CD4-positive, alpha-beta T cell treated with Interleukin-15 for 4 hours (primary cell): ENCODE measurements at places on chromosomes 2 and 18.

DNA sequence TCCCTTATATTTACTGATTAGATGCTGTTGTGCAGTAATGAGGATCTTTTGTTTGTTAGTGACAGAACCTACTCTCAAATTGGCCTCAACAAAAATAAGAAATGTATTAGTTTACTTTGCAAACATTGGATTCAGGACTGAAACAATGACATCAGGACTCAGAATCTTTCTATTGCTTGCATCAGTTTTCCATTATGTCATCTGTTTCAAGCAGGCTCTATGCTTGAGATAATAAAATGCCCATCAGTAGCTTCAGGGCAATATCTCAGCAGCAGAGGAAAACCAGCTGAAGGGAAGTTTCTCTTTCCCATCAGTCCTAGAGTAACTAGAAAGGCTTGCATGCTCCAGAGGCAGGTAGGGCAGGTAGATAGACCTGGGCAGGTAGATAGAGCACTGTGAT lies 375.5 kb upstream of the SLC8A1 start:
- DNase-seq = no peak

GRCh38 chr2:118774458-118775133 lies 72.9 kb downstream of the EN1 start:
- DNase-seq = no peak

- no peak for DNase-seq
Measured at GRCh38 chr2:23066686-23067085, 318.3 kb upstream of the KLHL29 start.

- DNase-seq = no peak
Measured at GRCh38 chr2:217834057-217834620, 168.7 kb downstream of the TNS1 start.

DNA sequence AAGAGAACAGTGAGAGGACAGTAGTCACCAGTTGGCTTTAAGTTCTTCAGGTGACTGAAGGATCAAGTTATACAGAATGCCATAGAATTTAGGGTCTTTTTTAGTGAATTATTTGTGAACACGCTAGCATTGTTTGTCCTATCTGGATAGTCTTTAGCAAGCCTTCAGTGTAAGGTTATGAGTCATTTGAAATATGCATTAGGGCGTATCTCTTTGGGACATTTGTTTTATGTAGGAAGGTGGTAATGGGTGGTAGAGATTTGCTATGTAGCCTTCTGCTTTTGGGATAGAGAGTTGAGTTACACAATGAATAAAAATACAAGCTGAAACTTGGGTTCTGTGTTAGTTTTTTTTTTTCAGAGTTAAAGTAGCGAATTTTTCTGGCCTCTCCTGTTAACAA lies 13.0 kb downstream of the ACTR2 start:
- DNase-seq = no peak

GRCh38 chr2:12457831-12458230 lies 258.9 kb upstream of the TRIB2 start:
- DNase-seq = no peak

DNA sequence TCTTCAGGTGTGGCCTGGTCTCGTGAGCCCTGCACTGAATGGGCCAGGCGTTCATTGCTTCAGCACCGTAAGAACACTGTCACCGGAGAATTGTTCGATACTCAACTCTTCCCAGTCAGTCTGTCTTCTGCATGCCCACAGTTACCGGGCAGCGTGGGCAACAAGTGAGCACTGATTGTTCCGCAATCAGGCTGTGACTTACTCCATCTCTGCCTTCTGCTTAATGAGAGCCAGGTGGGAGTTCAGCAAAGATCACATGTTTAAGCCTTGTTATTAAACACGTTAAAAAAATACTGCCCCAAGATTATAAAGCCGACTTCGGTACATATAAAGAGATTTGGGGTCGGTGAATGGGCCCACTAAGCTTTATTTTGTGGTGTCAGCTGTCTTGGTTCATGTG lies 3.7 kb downstream of the STEAP3 start:
- DNase-seq = no peak

DNA sequence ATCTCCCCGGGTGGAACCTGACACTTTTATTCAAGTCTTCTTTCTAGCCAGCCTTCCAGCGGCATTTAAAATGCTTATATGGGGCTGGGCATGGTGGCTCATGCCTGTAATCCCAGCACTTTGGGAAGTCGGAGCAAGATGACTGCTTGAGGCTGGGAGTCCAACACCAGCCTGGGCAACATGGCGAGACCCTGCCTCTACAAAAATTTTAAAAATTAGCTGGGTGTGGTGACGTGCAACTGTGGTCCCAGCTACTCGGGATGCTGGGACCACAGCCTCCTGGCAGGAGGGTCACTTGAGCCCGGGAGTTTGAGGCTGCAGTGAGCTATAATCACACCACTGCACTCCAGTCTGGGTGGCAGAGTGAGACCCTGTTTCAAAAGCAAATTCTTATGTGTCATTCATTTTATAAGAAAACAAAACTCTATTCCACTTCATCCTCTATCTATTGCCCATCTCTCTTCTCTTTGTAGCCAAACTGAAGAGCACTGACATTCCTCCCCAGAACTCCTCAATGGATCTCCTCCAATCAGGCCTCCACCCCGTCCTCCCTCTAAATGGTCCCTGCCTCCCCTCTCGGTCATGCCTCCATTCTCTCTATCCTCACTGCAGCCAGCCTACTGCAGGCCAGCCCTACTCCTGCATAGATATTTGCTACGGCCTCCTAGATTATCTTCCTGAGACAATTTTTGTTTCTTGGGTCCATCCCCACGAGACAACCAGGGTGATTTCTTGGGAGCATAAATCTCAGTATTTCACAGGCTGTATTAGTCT lies 18.0 kb upstream of the RHOB start:
- no peak for DNase-seq

GRCh38 chr18:44107187-44107586 lies 573.5 kb upstream of the SETBP1 start:
- DNase-seq = no peak

DNA sequence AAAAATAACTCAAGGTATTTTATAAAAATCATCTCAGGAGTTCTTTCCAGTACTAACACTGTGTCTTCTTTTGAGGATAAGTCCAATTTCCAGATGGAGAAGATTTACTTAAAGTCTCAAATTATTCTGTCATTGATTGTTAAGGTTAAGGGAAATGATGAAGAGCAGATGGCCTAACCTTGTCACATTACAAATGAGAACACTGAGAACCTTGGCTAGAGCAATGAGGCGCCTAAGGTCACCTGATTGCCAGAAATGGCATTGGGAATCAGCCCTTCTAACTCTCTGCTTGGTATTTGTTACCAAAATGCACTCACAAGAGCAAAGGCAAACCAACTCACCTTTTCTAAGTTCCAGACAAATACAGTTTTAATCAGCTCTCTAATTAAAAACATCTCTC lies 835.1 kb downstream of the RNF144A start:
- DNase-seq = no peak

- no peak for DNase-seq
Measured at GRCh38 chr2:223643309-223643708, 41.1 kb upstream of the SCG2 start.

DNA sequence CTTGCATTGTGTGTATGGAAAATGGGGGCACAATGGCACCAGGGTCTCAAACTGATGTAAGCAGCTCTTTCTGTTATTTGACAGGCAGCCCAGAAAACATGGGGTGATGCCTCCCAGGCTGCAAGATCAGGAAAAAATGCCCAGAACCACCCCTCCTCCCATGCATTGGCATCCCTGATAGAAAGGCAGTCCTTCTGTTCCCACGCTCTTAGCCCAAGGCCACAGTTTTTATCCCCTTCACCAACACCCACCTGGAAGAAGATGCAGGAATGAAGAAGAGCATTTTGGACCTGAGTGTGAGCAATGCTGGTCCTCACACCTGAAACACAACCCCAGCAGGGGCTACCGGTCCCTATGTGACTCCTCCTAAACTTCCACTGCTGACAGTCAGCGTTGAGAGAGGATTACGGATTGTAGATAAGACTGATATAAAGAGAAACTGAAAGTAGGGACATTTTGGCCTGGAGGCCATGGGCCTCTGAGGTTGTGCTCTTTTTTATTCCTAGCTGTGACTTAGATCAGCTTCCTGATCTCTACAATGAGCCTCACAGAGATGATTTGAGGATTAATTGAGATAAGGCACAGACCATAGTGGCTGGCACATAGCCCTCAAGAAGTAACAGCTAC lies 386.0 kb upstream of the ATP5MC3 start:
- no peak for DNase-seq

DNA sequence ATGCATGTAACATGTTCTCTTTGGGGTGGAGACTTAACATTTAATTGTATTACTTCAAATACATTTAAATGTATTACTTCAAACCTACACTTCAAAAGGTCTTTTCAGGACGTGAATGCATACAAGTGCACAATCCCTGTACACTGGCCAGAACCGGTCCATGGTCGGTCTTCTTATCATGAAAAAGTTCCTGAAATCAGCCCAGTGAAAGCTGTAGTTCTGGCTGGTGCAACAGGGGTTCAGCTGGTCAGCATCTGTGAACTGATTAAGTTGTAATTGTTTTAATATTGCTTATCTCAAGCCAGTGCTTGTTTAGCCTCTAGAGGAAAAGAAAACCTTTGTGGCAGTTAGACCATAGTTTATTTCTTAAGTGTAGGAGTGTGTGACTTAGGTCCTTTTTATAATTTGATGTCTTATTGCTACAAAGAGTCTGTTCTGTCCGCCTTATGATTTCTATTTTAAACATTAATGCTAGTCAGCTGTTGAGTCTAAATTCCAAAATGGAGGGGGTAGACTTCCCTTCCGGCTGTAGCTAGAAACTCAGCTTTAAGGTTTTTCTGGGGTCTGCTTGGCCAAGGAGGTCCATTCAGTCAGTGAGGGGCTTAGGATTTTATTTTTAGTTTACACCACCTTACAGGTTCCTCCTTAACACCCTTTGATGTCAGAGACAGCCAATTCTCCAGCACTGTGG lies 768 bp upstream of the CYBRD1 start:
- no peak for DNase-seq

DNA sequence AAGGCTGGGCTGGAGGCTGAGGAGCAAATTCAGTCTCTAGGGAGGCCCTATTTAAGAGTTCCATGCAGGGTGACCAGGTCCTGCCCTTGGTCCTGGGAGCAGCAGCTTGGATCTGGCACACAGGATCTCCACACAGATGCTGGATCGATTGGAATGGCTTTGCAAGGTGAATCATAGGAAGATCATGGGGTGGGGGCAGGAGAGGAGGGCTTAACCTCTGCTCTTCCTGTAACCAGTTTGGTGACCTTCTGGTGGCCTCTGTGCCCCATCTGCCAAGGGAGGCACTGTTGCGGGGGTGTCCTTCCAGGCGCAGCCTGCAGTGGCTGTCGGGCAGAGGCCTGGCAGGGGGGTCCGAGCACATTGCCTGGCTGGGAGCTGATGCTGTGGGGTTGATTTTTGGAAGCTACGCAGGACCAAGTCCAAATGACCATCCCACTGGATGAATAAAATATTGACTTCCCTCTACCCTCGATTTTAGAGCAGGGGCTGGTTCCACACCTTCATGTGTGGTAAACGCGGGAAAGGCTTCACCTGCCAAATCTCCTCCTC lies 79.7 kb downstream of the EDAR start:
- DNase-seq = no peak

DNA sequence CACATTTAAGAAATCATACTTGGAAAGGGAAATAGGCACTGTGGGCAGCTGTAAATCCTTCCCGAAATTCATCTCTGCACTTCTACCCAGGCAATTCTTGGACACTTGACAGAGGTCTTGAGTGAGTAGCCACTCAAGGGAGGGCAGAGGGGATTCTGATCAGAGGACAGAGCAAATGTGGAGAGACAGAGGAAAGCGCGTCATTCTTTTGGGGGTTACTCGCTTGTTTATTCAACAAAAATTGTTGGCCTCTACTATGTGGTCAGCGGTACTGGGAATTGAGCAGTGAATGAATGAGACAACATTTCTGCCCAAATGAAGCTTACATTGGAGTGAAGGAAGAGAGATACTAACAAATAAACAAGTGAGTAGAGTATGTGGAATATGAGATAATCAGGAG lies 41.4 kb upstream of the YES1 start:
- DNase-seq = no peak

DNA sequence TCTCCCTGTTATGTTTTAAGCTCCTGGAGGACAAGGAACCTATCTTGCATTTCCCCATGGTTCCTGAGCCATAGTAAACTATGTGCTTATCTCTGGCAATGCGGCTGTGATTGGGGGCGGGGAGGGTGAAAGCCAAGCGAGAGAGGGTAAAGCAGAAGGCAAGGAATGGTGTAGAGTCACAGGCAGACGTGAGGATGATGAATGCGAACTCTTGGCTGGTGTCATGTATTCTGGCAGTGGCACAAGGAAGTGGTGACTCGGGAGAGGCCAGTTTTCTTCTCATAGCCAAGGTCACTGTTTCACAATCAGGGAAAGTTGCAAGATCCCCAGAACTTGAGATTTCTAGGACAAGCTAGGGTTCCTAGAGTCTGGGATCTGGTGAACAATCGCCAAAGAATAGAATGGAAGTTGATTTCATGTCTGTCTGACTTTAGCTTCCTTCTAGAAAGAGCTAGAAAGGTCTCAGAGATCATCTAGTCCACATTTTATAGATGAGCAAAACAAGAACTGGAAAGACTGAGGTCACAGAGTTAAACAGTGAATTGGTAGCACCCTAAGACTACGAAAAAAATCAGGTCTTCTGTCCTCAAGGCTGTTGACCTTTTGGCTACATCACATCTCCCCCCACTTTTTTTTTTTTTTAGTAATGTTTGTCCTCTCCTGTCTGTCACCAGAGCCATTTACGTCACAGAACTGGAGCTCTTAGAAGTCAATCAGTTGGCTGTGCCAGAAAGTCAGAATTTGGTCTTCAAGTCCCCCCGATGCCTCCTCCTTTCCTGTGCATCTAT lies 137.0 kb downstream of the BCL11A start:
- no peak for DNase-seq

DNA sequence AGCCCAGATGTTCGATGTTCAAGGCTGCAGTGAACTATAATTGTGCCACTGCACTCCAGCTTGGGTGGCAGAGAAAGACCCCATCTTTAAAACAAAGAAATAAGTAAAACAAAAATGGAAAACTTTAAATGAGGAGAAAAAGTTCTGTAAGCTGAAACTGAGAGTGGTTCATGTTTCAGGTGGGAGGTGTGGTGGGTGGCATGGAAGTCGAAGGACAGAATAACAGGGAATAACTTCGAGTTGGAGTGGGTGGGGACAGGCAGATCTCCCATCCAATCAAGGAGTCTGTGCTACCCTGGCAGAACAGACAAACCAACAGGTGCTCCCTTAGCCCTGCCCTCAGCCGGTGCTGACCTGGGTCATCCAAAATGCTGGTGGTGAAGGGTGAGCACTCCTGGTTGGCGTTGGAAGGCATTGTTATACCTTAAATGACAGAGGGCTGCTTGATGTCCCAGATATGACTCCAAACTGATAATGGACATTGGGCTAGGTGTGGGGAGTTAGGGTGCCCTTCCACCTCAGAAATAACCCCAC lies 328.4 kb downstream of the DYSF start:
- no peak for DNase-seq

DNA sequence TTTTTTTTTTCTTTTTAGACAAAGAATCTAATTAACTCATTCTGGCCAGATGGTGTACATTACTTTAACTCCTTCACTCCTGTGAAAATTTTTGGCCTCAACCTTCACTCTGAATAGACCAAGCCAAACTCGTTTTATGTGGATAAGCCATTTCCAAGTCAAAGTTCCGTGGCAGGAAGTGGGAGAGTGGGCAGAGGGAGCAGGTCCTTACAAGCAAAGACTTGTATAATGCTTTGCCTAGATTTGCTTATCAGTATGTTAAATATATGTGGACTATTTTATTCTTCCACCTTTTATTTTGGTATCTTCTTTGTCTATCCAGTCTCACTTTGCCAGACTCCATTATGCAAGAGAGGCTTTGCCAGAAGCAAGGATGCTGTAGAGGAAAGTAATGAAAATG lies 178.1 kb upstream of the TNP1 start:
- no peak for DNase-seq

GRCh38 chr2:231421051-231421580 lies 25.6 kb downstream of the B3GNT7 start:
- no peak for DNase-seq

- no peak for DNase-seq
Measured at GRCh38 chr2:41791523-41791922, 256.3 kb upstream of the PKDCC start.
